Stimulated activated CD4-positive, alpha-beta T cell treated with anti-CD3 and anti-CD28 coated beads, Interleukin-12 subunit alpha, Interleukin-12 subunit beta, amount 100 ng/mL, for 24 hours (primary cell): ENCODE measurements at places on chromosomes 3 and 15.

DNA sequence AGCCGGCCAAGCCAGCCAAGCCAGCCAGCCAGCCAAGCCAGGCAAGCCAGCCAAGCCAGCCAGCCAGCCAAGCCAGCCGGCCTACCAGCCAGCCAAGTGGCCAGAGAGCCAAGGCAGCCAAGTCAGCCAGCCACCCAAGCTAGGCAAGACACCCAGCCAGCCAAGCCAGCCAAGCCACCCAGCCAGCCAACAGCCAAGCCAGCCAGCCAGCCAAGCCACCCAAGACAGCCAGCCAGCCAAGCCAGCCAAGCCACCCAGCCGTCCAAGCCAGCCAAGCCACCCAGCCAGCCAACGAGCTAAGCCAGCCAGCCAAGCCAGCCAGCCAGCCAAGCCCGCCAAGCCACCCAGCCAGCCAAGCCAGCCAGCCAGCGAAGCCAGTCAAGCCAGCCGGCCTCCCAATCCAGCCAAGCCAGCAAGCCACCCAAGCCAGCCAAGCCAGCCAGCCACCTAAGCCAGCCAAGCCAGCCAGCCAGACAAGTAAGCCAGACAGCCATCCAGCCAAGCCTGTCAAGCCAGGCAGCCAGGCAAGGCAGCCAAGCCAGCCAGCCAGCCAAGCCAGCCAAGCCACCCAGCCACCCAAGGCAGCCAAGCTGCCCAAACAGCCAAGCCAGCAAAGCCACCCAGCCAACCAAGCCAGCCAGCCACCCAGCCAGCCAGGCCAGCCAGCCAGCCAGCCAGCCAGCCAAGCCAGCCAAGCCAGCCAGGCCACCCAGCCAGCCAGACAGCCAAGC lies 200.5 kb downstream of the GOLGA6L6 start:
- DNase-seq, result no peak

DNA sequence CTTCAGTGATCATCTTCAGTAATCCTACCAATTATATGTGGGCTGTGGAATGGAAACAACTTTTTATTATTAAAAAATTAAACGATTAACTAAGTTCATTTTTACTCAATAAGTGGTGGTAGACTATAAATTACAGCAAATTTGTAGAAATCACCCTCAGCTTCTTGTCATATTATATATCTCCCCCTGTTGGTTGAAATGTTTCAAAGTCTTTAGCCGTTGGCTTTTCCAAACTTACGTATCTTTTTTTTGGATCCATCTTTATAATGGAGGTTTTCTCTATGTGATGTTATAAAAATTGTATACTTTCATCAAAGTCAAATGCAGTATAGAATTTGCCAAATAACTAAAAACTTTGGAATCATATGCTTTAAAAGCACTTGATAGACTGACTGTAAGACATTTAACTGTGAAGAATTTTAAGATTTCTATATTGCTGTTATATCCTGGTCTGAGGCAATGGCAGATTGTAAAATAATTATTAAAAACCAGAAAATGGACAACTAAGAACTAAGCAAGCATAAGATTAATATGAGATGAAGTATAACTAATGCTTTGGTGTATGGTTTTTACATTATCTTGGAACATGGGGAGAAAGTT lies 44.7 kb downstream of the ATP11B start:
- DNase-seq, result no peak

GRCh38 chr3:50447290-50447840 lies 56.1 kb downstream of the CACNA2D2 start:
- DNase-seq, result no peak

GRCh38 chr15:64045774-64046420 lies 388 bp downstream of the DAPK2 start:
- no peak for DNase-seq

DNA sequence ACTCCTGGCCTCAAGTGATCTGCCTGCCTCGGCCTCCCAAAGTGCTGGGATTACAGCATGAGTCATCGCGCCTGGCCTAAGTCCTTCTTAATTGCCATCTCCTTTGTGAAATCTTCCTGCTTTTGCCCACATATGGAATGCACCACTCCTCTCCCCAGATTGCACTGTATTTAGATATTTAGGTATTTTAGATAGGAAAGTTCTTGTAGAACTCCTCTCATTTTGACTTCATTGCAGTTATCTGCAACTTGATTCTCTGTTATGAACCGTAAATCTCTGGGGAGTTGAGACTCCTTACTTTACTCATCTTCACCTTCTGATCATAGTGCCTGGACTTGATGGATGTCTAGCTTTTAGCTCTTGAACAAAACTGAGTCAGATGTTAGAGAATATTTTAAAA lies 150.7 kb downstream of the AKAP13 start:
- no peak for DNase-seq

GRCh38 chr3:57500506-57500905 lies 43.6 kb downstream of the DNAH12 start:
- no peak for DNase-seq

- DNase-seq, result no peak
Observed at GRCh38 chr15:74144153-74144775, 13.9 kb downstream of the ISLR2 start.

DNA sequence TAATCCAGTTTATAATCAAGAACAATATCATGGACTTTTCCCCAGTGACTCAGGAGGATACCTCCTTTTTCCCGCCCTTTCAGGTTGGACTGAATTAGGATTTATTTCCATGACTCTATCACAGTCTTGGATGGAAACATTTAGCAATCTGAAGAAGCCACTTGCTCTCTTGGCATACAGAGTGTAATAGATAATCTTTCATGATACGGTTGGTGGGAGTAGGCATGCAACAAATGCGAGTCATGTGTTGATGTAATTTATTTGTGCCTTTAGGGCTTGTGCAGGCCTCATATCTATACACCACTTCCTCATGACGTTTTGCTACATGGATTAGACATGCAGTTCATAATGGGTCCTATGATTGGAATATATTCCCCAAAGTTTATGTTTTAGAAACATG lies 54.2 kb upstream of the MCTP2 start:
- DNase-seq, result no peak

- DNase-seq, result no peak
Observed at GRCh38 chr15:83971992-83972391, 263.6 kb upstream of the GOLGA6L4 start.

DNA sequence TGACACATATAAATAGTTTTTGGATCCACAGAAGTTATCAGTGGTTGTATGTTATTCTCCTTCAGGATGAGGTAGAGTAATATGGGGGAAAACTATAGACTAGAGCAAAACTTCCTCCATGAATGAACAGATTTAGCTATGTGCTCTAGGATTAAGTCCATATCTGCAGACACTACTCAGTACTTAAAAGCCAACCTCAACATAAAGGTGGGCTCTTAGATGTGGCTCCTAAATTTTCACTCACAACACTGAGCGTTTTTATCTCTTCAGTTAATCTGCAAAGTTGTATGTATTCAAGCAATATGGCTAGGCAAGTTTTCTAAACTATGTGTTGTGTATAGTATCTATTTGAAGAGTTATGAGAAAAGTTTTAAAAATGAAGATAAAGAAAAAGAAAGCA lies 147.0 kb upstream of the SLITRK3 start:
- DNase-seq, result no peak

GRCh38 chr15:69743091-69743490 lies 290.5 kb downstream of the RPLP1 start:
- DNase-seq, result no peak

DNA sequence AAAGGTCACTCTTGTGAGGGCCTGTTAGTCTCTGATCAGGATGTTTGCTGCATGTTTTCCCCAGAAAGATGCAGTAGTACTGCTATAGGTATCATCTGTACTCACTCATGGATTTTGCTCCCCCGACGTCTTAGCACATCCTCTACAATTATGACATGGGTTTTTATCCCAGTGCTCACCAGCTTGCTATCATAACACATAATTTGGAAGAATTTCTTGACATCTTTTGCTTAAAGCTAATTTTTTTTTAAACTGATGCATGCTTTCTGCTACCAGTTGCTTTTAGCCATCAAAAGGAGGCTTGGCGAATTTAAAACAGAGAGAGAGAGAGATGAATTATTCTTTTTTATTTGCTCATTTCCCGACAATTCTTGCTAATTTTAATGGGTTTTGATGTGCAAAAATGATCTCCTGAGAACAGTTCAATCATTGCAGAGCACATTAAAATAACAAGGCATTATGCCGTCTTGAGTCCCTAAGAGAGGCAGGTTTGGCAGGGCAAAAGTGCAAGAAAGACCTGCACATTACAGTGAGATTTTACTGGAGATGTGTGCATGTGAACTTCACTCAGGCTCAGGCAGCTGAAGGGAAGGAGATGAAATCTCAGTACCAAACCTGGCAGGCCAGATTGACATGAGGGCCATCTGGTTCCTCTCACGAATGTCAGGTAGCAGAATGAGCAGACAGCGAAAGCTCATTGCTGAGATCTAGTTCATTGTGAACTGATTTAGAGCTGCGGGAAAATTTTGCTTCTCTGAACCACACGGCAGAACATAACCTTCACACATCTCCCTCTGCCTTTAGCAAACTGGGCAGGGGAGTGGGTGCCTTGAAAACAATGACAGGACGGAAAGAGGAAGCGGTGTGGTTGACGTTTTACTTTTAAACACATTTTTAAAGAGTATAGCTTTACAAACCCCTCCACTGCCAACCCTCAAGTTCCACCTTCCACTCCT lies 25.9 kb upstream of the GOLGA8B start:
- no peak for DNase-seq

DNA sequence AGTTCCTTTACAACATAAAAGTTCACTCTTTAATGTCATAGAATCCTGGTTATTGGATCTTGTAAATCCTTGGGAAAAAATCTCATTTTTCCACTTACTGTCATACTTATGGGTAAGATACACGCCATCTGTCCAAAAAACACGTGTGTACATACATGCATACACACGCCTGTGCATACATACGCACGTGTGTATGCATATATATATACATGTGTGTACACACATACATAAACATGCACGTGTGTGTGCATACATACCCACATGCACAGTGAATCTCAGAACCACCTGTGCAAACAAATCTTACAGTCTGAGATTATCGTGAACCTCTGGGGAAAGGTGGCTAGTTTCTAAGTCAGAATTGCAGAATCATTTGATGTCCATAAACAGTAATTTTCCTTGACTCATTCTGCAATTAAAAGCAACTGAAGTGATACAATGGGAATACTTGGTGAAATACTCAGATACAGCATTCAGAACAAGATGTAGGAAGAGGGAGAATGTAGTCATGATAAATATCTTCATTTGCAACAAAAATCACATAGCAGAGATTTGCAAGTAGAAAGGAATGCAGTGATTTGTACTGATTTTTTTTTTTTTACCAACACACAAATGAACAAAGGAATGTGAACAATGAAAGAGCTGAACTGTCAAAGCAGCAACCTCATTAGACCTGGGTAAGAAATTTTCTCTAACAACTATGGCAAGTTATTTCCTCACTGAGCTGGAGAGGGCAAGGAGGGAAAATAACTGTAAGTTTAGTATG lies 160.6 kb upstream of the POU1F1 start:
- no peak for DNase-seq

GRCh38 chr3:70984776-70985482 lies 598.6 kb downstream of the FOXP1 start:
- no peak for DNase-seq

GRCh38 chr3:73511571-73512525 lies 112.9 kb downstream of the PDZRN3 start:
- DNase-seq, result no peak

DNA sequence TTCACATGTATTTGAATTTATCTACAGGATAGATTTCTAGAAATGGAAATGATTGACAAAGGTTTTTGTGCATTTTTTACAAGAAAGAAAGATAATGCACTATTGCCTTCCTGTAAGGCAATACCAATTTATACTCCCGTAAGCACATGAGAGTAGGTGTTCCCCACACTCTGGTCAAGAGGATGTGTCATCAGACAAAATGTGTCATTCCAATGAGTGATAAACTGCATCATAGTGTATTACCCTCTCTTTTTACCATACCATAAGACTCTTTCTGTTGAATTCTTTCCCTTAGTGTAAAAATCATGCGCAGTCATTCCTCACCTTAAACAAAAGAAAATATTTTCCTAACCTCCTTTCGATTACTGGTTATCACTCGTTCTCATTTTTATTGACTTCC lies 251.0 kb downstream of the ROBO1 start:
- no peak for DNase-seq

DNA sequence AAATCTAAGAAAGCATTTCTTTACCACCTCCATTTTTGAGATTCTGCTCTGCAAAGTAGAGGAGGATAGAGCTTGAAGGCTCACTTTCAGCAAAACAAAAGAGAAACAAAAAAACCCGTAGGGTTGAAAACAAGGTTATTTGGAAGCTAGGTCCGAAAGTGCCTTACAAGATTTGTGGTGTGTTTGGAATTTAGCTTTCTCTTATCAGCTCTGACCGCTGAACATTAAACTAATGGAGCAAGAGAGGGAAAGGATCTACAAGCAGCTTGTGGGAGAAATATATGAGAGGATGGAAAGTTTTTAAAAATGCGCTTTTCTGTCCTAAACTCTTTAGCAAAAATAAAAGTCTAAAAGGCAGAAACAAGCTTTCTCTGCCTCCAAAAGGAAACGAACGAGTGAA lies 545.5 kb downstream of the NTRK3 start:
- no peak for DNase-seq

DNA sequence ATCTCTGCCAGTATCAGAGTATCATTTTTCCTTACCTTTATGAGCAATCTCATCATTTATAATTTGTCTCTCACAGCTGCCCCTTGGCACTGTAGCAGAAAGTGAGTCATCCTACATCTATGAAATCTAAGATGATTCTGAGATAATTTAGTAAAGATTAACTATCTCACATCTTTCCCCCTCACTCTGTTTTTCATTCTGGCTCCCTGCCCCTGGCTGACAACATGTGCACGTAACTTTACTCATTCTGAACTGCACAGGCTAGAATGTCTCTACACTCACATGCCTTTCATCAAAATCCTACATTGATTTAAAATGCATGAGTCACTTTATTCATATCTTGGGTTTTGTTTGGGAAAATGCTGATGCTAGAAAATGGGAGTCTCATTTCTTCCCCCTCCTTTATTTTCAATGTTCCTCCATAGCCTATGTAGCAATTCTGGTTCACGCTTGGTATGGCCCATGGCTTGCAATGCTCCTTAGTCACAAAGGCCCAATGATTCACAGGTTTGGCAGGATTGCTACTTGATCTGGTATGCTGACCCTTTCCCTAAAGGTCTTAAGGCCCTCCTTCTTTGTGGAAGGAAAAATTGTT lies 838.5 kb downstream of the TUSC7 start:
- DNase-seq, result no peak

DNA sequence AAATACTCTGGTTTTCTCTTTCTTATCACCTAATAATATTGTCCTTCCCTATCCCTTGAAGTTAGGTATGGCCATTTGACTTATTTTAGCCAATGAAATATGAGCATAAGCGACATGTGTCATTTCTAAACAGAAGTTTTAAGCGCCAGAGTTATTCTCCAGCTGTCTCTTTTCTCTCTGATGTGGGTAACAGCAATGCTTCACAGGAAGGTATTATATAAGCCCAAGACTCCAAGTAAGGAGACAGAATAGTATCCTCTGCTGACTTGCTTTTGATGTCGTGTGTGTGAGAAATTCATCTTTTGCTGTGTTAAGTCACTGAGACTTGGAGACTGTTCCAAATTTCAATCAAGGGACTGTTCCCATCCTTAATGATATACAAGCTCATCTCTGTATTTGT lies 224.6 kb upstream of the NECTIN3 start:
- no peak for DNase-seq

- no peak for DNase-seq
Observed at GRCh38 chr3:190130037-190130436, 9.3 kb upstream of the P3H2 start.
